Omental fat pad (tissue), 4 donors: ENCODE measurements at places on chromosomes 7 and 10.

DNA sequence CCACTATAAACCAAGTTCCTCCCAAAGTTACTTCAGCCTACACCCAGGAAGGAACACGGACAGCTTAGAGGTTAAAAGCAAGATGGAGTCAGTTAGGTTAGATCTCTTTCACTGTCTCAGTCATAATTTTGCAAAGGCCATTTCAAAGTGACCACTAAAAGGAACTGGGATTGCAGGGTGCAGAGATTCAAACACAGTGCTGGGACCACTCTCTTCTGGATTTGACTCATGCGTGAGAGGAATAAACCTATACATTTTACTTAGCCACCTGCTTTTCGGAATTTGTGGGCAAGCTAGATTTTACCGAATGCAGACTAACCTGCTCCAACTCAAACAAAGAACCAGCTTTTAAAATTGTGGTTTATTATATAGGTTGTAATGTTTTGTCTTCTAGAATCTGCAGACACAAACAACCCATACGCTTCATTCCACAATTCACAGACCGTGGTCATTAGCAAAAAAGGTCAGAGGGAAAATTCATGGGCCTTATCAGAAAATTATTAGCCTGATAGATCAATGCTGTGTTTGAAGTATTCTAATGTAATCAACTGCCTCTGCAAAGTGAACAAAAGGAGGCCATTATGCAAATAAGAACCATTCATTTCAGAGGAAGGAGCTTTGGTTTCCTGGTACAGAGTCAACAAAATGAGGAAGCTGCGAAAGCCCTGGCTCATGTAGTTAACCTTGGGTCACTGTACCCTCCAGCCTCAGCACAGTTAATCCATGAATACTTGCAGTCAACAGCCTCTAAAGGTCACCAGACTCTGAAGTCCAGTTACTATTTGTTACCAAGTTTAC is 342.7 kb upstream of the KLF6 start:
- no peak for DNase-seq

- DNase-seq: no peak
Observed at GRCh38 chr7:117010375-117011133, 57.3 kb downstream of the ST7 start.

DNA sequence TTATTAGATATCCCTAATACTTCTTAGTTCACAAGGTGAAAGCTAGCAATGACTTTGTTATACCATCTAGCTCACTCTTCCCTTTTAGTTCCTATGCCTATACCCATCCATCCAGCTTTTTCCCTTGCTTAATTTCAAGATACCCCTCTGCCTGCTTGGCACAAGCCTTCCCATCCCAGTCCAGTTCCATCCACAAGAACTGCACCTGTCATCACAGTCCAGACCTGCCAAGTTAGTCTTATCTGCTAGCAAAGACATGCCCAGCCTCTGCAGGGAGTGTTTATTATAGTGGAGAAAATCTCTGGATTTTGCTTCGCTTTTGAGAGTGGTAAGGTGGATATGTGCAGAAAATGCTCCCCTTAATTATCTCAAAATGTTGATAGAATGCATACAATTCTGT is 158.2 kb downstream of the ST7 start:
- no peak for DNase-seq

DNA sequence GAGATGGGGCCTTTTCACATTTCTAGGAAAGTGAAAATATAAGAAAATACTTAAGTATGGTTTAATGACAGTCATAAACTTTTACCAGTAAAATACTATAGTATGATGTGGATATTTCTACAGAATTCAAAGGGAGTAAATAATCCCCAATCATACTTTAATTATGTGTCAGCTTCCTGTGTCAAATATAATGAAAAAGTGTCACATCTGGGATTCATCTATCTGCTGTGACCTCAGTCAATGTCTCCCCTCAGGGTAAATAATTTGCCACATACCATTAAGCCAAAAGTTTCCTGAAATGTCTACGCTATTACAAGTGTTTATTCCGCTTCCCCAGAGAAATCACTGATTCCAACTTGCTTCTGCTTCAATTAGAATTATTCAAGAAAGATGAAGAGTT is 110.5 kb downstream of the ITGA8 start:
- no peak for DNase-seq

- DNase-seq: no peak
Observed at GRCh38 chr7:41241641-41242040, 461.2 kb downstream of the INHBA start.

GRCh38 chr10:53325066-53325465 is 552.5 kb upstream of the MBL2 start:
- no peak for DNase-seq

DNA sequence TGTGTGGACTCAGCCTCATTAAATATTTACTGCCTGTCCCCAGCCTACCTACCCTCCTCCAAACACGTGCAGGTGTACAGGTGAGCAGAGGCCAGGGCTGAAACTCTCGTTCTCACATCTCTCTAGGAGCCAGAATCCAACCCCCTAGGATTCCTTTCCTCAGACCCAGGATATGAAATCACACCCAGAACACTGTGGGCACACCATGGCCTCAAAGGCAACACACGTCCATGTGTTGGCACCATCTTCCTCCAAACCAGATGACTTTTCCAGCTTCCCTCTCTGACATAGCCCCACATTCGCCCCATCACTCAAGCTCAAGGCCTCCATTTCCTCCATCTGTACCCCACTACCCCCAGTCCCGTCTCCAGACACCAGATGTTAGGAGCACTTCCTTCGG is 51.8 kb upstream of the DUSP5 start:
- DNase-seq: no peak

GRCh38 chr10:100917071-100917470 is 4.3 kb downstream of the SLF2 start:
- no peak for DNase-seq

DNA sequence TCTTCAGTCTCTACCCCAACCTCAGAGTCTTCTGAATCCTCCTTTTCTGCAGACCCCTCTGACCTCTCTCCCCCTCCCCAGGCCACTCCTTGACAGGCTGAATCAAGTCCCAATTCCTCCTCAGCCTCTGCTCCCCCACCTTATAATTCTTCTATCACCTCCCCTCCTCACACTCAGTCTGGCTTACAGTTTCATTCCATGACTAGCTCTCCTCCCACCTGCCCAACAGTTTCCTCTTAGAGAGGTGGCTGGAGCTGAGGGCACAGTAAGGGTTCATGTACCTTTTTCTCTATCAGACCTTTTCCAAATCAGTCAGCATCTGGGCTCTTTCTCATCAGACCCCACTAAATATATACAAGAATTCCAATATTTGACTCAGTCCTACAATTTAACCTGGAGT is 14.6 kb upstream of the LRRC61 start:
- DNase-seq: no peak

- DNase-seq: no peak
Observed at GRCh38 chr10:130660266-130660665, 524.1 kb downstream of the GLRX3 start.

GRCh38 chr10:122116331-122116730 is 127.4 kb downstream of the TACC2 start:
- no peak for DNase-seq

GRCh38 chr7:131056007-131056406 is 271.7 kb upstream of the MKLN1 start:
- DNase-seq: no peak

DNA sequence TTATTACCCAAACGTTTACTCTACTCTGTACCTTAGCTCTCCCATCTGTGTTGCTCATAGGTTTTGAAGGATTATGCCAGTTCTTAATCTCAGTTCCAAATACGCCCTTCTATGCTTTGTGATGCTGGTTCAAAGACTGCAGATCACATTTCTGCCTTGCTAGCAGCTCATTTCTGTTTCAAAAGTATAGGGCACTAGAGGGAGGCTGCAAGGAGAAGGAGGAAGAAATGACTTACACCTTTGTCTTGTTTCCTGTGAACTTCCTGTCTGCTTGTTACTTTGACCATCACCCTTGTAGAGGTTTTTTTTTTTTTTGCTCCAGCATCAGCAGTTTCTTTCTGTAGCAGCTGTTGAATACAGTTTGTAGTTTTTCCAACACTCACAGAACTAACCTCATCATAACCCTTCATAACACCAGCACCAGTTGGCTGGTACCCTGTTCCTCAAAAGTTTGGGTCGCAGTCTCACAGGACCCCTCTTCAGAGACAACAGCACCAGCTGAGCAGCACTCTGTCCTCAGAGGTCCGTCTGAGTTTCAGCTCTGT is 16.5 kb downstream of the SLK start:
- no peak for DNase-seq

DNA sequence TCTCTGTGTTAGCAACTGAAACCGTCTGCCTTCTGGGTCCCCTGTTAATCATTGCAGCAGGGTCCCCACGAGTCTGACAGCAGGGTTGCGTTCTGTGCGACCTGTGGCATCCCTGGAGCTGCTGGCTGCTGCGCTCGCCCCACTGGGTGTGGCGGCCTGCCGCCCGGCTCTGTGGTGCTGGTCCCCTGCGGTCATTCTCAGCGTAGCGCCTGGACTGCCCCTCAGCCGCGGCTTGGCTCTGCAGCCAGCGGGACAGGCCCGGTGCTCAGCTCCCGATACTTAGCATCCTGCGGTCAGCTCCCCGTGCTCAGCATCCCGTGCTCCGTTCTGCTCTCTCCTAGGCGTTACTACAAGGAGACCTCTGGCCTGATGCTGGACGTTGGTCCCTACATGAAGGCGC is 35.0 kb downstream of the LHPP start:
- no peak for DNase-seq

GRCh38 chr7:15305002-15305600 is 256.7 kb downstream of the AGMO start:
- no peak for DNase-seq

DNA sequence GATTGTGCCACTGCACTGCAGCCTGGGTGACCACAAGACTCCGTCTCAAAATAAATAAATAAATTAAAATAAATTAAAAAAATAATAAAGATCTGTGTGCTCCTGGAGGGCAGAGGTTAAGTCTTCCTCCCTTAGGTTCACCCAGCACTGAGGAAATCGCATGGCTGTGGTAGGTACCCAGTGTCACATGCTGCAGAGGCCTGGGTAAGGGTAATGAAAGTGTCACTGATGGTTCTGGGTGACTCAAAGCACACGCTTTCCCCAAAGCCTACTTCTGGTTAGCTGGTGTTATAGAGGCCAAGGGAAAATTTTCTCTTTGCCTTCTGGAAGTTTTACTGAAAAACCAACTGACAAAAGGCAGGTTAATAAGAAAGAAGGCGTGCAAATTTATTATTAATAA is 88.8 kb upstream of the ITGB1 start:
- no peak for DNase-seq

DNA sequence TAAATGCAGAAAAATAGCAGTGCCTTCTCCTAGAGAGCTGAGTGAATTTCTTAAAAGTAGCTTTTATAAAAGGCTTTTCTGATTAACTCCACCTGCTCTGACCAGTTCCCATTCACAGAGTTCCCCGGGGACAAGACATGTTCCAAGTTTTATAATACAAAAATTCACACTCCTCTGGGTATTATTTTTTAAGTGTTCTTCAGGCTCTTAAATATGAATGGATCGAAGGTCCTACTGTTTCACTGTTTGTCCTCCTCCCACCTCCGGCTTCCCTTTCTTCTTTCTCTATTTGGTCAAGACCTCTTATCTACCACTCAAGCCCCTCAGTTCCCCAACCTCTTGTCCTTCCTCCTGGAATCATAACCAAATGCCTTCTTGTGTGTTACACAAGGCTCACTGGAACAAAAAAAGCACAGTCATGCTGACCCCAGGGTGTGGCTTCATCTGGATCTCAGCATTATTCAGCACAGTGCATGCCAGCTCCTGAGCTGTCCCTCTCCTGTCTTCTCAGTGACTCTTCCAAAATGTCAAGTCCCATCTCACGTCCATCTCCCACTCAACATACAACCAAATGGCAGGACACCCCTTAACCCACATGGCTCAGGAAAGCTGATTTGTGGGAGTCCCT is 222.4 kb downstream of the SORCS1 start:
- DNase-seq: no peak

DNA sequence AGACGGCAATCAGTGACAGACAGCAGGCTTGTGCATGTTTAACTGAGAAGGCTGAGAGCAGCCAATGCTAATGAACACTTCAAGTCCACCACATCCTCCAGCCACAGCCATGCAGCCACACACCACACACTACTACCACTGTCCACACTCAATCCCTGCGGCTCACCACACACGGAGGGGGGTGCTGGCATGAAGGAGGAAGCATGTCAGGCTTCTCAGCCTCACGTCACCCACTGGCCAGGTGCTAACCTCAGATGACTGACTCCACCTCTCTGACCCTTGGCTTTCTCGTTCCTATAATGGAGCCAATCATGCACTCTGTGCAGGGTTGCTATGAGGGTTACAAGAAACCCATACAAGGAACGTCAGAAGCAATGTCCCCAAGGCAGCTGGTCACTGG is 165.4 kb upstream of the RNF32 start:
- no peak for DNase-seq

DNA sequence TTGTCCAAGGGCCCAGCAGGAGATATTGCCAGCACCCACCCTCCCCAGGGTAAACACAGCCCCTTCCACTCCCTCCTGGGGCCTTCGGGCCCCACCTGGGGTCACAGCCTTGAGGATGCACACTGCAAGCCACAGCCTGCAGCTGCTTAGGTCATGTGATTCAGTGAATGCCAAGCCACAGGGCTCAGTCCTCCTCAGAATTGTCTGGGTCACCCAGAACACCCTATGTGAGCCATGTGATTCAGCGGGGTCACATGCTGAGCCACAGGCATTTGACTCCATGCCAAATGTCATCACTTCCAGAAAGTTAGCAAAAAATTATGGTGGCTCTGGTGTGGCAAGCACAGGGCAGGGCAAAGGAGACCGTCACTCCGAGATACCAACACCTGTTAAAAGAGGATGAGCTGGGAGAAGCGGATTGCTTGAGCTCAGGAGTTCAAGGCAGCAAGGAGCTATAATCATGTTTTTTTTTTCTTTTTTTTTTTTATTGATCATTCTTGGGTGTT is 17.2 kb upstream of the PSAP start:
- DNase-seq: no peak

- no peak for DNase-seq
Observed at GRCh38 chr7:17095931-17096330, 202.5 kb upstream of the AHR start.

GRCh38 chr10:114083040-114083439 is 39.4 kb downstream of the ADRB1 start:
- DNase-seq: no peak

GRCh38 chr10:121449482-121449924 is 148.7 kb downstream of the FGFR2 start:
- no peak for DNase-seq
